ENCODE measurements at places on chromosomes 5 and 9. TPM values are rescaled to one million over a fixed set of nuclear protein-coding genes. Genes with fewer than 3 reads are reported as not detected.
A peak's percentile ranks its signal among the peaks of the same experiment; 100 is the strongest.

SLC12A7 gene
- 10.9 TPM for total RNA-seq

ROR2 gene
- 0.12 TPM for total RNA-seq

STPG3 gene
- total RNA-seq = not detected

MZB1 gene
- 2.2 TPM for total RNA-seq

TIMD4 gene
- total RNA-seq = 5.1 TPM

SNAPC4 gene
- 13.3 TPM for total RNA-seq

CDC25C gene
- total RNA-seq = 0.37 TPM

XPA gene
- total RNA-seq = 22.2 TPM

GRCh38 chr5:61020415-61020814, 75.4 kb downstream of the NDUFAF2 start:
- no peaks in the 10 kb centered on the region for H3K36me3 ChIP-seq
- no peaks in the 10 kb centered on the region for H3K4me1 ChIP-seq
- H3K4me3 ChIP-seq = no peak overlapping the region
- no peaks in the 10 kb centered on the region for H3K27me3 ChIP-seq
- H3K27ac ChIP-seq = no peak overlapping the region

- DNase-seq = no peak
- H3K4me3 ChIP-seq = no peak overlapping the region
- no peak overlapping the region for H3K27ac ChIP-seq
- no peaks in the 10 kb centered on the region for H3K27me3 ChIP-seq
- no peaks in the 10 kb centered on the region for H3K36me3 ChIP-seq
Measured at GRCh38 chr5:10584714-10585517, 21.0 kb downstream of the ANKRD33B start.

GRCh38 chr5:67537439-67538148, 341.0 kb upstream of the CD180 start:
- H3K4me1 ChIP-seq = no peaks in the 10 kb centered on the region
- H3K4me3 ChIP-seq = peak overlapping the region; percentile 70
- H3K27me3 ChIP-seq = no peaks in the 10 kb centered on the region
- H3K36me3 ChIP-seq = no peaks in the 10 kb centered on the region

GRCh38 chr5:112563169-112563826, 144.2 kb upstream of the EPB41L4A start:
- no peaks in the 10 kb centered on the region for H3K4me1 ChIP-seq
- no peak overlapping the region for H3K27ac ChIP-seq
- no peaks in the 10 kb centered on the region for H3K36me3 ChIP-seq
- H3K4me3 ChIP-seq = no peak overlapping the region

GRCh38 chr5:179738742-179739141, 6.1 kb downstream of the MAML1 start:
- no peak overlapping the region for H3K4me3 ChIP-seq
- no peaks in the 10 kb centered on the region for H3K27me3 ChIP-seq
- peaks cover 14% of the 10 kb centered on the region for H3K36me3 ChIP-seq
- H3K27ac ChIP-seq = no peak overlapping the region

DNA sequence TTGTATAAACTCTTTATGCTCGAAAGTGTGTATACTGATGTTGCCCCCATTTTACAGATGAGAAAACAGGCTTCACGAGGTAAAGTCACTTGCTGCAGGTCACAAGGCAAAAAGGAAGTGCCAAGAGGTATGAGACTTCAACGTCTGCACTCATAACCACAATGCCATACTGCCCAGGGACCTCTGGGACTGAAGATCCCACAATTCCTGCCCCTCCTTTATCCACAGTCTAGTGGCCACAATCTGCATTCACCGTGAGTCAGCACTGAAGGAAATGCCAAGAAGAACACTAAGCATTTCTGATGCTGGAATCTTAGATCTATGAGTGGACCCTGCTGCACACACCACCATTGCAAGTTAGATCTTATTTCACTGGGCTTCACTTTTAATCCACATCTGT, 37.3 kb downstream of the MED27 start:
- H3K36me3 ChIP-seq = no peaks in the 10 kb centered on the region
- no peak overlapping the region for H3K27ac ChIP-seq
- DNase-seq = no peak

DNA sequence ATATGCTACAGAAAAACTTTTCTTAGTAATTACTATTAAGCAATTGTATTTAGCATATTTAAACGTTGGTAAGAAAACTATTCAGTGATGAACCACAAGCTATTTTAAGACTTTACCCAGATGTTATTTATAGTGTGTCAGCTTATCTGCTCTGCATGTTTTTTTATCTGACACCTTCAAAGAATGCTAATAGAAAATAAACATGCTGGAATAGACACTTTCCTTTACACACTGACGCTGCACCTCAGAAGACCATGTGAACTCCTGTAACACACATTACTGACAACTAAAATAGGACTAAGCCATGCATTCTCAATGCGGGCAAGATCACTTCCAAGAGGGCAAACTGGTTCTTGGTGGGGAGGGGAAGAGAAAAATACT, 38.3 kb downstream of the FNIP1 start:
- H3K4me1 ChIP-seq = peaks cover 4% of the 10 kb centered on the region
- no peaks in the 10 kb centered on the region for H3K36me3 ChIP-seq
- no peak overlapping the region for H3K27ac ChIP-seq
- no peaks in the 10 kb centered on the region for H3K27me3 ChIP-seq

DNA sequence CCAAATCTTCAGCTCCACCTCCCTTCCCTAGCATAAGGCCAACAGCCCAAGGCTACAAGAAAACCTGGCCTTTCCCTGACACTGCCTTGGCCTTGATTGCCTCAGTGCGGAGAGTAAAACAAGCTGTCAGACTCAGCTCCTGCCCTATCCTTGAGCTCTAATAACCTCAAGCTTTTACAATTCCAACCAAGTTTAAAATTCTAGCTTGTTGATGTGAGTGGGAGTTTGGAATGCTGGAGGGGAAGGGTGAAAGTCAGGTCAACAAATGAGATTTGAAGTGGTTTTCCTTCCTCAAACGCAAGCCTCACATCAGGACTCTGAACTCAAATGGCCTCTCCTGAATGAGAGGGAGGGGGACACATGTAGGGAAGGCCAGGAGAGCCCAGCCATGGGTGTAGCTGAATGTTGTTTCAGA, 197.0 kb upstream of the VLDLR start:
- H3K4me1 ChIP-seq = no peaks in the 10 kb centered on the region
- no peak overlapping the region for H3K4me3 ChIP-seq
- no peak overlapping the region for H3K27ac ChIP-seq
- DNase-seq = no peak

DNA sequence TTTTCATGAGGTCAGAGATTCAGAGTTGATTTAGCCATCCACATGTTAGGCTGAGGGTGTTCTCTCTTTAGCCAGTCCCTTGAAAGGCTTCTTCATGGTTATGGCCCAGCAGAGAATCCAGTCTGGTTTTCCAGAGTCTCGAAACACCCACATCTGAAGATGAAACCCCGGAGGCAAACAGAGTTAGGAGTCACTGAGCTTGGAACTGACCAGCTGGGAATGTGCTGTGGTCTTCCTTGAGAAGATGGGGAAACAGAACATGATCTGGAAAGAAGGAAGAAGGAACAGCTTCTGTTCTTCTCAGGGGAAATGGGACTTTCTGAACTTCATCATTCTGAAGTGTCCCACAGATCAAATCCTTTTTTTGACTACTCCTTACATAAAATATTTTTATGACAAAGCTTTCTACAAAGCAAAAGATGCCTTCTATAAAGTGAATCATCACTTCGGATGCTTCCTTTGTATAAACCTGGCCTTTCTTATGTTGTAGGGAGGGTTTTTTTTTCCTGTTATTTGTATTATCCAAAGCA, 45.4 kb downstream of the ZNF618 start:
- no peaks in the 10 kb centered on the region for H3K27me3 ChIP-seq
- no peak for DNase-seq
- no peaks in the 10 kb centered on the region for H3K4me1 ChIP-seq
- no peak overlapping the region for H3K27ac ChIP-seq

DNA sequence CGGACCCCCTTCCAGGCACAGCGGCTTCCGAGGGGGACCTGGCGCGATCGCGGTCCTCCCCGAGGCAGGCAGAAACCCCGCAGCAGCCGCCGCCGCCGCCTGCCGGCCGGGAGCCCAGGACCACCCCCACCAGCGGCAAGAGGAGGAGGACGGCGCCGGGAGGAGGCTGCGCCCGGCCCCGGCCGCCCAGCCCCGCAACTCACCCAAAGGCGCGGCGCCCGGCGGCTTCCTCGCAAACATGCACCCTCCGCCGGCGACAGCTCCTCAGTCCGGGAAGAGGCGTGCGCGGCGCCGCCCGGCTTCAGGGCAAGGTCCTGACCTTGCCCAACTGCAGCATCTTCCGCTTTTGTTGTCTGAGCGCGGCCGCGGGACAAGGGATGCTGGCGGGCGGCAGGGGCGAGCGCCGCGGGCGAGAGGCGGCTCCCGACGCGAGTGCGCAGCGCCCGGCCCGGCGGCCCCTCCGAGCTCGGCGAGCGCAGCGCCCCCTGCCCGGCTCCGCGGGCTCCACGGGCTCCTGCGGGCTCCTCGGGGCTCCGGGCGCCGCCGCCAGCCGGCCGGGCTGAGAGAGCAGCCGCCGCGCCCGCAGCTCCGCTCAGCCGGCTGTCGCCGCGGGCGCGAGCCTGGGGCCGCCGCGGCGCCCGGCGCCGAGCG, 507 bp downstream of the CTNND2 start:
- H3K36me3 ChIP-seq = no peaks in the 10 kb centered on the region
- DNase-seq = no peak
- H3K27ac ChIP-seq = no peak overlapping the region
- H3K4me1 ChIP-seq = no peaks in the 10 kb centered on the region
- no peak overlapping the region for H3K4me3 ChIP-seq

DNA sequence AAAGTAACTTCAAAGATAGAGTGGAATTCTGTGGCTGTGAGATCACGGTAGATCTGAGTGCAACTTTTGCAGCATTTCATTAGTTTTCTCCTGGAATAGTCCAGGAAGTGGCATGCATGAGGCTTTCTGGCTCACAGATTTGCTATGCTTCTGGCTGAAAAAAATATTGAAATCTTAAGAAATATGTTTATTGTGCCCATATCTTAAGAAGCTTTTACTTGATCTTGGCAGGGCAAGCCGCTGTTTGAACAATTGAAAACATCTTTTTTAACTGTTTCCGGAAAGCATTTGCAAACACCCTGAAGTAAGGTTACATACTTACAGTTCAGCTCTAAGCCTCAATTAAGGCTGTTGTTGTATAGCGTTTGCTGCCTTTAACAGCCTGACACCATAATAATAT, 135.7 kb upstream of the GDNF start:
- no peaks in the 10 kb centered on the region for H3K4me1 ChIP-seq
- no peak for DNase-seq
- no peak overlapping the region for H3K27ac ChIP-seq
- no peaks in the 10 kb centered on the region for H3K36me3 ChIP-seq
- no peak overlapping the region for H3K4me3 ChIP-seq

DNA sequence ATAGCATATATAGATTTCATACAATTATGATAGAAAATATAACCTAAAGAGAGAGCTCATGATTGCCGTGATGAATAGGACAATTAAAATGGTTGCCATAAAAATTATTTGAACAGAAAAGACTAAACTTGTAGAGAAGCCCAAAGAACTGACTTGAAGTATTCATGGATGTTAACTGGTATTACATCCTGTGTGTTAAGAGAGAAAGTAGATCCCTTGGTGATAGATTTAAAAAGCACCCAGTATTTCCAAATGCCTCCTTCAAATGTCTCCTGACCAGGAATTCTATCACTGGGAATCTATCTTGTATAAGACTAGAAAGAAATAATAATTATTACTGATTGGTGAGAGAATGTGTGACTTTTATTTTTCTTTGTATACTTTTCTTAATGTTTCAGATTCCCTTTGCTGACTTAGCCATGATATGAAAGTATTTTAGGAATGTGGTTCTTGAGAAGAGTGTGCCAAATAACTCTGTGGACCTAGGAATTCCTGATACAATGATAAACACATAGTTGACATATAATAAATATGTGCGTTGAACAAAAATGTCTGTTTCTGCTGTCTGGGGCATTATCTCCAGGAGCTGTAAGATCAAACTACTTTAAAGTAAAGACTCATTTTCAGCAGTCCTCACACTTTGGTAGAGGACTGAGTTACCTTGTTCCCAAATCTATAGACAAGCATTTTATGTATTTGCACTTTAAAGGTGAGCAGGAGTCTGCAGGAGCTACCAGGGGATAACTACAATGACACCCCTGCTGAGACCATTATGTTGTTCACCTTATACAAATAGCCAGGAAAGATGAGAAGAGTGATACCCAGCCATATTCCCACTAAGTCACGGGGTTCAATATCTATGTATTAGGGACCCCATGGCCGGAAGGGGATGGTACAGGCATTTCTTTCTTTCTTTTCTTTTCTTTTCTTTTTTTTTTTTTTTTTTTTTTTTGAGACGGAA, 211.1 kb upstream of the TLE4 start:
- H3K27ac ChIP-seq = no peak overlapping the region
- no peaks in the 10 kb centered on the region for H3K4me1 ChIP-seq
- DNase-seq = no peak
- H3K36me3 ChIP-seq = no peaks in the 10 kb centered on the region
- H3K27me3 ChIP-seq = no peaks in the 10 kb centered on the region

GRCh38 chr9:99885747-99886146, 20.7 kb upstream of the STX17 start:
- H3K27ac ChIP-seq = no peak overlapping the region
- DNase-seq = no peak
- H3K4me3 ChIP-seq = no peak overlapping the region
- no peaks in the 10 kb centered on the region for H3K27me3 ChIP-seq
- no peaks in the 10 kb centered on the region for H3K4me1 ChIP-seq

DNA sequence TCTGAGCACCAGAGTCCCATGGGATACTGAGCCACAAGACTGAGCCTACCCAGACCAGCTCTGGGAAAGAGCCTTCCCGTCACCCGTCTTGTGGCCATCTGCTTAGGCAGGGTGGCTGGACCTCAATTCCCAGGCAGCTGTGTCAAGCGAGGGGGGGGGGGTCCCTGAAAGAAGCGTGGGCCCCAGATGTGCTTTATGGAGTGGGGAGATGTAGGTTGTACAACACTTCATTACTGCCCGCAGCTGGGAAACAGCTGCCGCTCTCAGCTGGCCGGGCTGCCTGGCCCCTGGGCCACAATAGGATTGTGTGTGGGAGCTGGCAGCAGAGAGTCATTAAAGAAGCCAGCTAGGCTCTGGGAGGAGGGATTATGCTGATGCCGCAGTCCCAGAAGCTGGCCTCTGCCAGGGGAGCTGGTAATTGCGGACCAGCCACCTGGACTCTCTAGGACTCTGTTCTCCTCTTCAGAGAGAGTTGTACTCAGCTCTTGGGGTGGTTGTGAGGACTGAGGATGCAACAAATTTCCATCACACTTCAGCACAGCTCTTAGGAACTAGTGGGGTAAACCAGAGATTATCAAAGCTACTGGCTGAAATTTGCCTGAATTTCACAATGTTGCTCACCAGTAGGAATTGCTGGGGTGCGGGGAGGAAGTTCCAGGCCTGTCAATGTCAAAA, 145.4 kb downstream of the GADD45G start:
- no peak overlapping the region for H3K27ac ChIP-seq
- no peak overlapping the region for H3K4me3 ChIP-seq
- H3K36me3 ChIP-seq = no peaks in the 10 kb centered on the region
- DNase-seq = no peak
- no peaks in the 10 kb centered on the region for H3K27me3 ChIP-seq
